ENCODE measurements at places on chromosomes 5 and 9.

DNA sequence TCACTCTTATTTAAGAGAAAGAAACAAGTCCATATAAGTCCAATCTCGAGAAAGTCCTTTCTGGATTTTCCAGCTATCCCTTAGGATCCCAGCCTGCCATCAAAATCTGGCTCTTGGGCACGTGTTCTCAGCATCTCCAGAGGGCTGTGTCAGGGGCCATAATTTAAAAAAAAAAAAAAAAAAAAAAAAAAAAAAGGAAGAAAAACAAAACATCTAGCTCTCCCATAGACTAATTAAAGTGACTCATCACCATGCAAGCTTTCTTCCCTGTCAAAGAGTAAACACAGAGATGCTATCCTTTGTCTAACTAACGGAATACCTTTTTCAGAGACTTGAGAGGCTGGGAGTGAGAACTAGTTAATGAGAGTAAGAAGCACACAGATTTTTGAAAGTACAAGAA, 44.9 kb upstream of the MYO10 start:
- DNase-seq: no peak

DNA sequence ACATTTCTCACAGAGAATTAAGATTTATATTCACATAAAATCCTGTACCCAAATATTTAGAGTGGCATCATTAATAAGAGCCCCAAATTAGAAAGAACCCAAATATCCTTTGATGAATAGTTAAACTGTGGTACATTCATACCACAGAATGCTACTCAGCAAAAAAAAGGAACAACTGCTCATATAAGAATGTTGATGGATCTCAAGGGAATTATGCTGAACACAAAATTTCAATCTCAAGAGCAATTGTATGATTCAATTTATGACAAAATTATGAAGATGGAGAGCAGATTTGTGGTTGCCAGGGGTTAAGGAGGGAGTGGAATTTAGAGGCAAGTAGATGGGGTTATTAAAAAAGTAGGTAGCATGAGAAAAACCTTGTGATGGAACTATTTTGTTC, 4.5 kb upstream of the PAIP1 start:
- DNase-seq: no peak

GRCh38 chr9:111066468-111066867, 28.2 kb upstream of the LPAR1 start:
- no peak for DNase-seq

DNA sequence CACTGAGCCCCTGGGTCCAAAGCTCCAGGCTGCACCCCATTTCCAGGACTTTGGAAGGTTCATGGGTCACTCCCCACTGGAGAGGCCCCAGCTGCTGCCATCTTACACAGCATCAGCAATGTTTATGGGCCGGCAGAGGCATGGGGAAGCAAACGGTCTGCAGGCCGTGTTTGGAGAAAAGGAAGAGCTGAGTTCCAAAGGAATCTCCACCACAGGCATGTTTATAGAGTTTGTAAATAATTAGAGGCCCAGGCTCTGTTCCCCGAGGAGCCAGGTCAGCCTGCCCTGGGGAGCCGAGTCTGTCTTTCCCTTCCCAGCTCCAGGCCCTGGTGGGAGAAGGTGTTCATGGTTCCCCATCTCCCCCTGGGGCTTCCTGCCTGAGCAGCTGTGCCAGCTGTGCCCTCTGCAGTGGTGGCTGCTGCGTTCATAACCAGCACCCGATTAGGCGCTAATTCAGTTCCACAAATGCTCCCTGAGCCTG, 64.8 kb downstream of the COL27A1 start:
- no peak for DNase-seq

- DNase-seq: no peak
Observed at GRCh38 chr9:35227284-35227683, 65.5 kb downstream of the UNC13B start.

- DNase-seq: no peak
Observed at GRCh38 chr9:121218357-121219027, 16.8 kb upstream of the RAB14 start.

- no peak for DNase-seq
Observed at GRCh38 chr5:50984640-50985039, 318.2 kb downstream of the PARP8 start.

GRCh38 chr5:35857606-35858205, 1.0 kb downstream of the IL7R start:
- DNase-seq: no peak

- DNase-seq: no peak
Observed at GRCh38 chr5:152632360-152632759, 227.3 kb upstream of the NMUR2 start.

GRCh38 chr5:174145821-174146220, 100.3 kb downstream of the NSG2 start:
- peak; percentile 7 for DNase-seq

DNA sequence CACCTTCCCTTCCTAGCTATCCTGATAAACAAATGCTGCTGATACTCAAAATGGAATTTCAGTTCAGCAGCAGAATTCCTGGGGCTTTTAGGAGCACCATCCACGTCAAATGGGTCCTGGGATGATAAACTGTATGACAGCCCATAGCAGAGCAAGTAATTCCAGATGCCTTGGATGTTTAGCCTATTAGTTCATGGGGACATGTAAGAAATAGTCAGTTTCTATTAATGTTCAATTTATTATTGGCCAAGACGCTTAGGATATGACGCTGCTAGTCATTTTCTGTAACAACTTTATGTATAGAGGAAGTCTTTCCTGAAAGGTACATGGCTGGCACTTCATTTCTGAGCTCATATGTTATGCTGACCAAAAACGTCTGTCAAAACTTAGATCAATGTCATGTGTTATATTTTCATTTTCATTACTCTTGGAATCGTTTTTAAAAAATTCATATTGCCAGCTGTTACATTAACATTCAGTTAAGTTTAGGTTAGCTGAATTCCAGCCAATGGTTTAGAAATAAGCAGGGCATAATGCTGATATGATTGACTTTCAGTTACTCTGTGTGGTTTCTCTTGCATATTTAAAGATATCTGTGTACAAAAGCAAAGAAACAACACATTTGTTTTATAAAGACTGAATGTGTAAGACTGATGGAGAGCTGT, 243.8 kb downstream of the CSNK1G3 start:
- DNase-seq: no peak

DNA sequence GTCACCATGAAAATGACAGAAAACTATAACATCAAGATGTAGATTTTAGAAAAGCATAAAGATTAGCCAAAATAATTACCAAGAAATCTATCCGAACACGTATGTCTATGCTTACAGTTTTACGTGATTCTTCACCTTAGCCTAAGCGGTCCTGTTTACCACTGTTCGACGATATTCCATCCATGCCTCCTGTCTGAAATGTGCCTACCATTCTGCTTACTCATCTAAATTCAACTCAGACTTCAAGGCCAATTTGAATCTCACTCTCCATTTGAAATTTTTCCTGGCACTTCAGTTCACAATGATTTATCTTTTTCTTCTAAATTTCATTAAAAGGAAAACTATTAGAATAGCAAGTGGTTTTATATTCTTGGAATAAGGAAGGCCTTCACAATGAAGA, 15.4 kb downstream of the ZDHHC21 start:
- no peak for DNase-seq

DNA sequence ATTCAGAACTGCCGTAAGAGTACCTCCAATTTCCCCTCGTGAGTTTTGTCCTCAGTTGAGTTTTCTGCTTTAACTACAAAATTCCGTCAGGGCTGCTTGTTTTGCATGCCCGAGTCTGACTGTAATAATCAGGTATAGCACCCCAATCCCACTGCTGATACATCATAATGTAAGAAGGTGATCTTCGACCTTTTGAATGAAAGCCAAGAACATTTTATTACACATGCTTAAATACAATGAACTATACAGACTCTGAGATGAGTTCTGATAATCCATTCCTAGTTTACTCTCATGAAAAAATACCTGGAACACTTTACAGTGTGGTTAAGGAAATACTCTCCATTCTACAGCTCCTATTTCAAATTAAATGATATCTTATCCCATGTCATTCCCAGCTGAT, 49.2 kb upstream of the TSLP start:
- no peak for DNase-seq

DNA sequence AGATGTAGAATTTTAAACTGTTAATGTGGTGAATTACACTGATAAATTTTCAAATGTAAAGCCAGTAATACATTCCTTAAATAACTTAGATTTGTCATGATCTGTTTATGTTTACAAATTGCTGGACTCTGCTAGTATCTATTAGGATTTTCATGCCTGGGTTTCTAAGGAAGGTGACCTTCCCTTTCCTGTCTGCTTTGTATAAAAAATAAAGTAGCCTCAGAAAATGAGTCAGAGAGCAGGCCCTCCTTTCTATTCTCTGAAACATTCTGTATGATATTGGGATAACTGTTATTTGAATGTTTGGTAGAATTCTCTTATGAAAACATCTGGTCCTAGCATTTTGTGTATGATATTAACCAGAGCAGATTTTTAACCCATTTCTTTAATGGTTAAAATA, 255.3 kb downstream of the SYK start:
- no peak for DNase-seq

DNA sequence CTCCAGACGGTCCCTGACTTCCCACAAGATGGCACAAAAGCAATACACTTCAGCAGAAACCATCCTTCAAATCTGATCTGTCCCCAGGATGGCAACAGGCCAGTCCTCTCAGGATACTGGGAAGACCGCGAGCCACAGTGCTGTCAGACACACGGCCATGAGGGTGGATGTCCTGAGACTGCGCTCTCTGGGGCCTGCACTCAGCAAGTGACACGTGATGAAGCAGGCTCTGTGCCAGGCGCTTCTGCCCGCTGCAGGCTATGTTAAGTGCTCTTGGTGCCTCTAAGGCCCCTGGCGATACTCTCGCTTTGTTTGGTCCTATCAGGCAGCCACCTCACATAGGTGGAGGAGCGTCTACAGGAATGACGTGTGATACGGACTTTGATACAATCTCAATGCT, 7.1 kb downstream of the BRD9 start:
- DNase-seq: no peak

DNA sequence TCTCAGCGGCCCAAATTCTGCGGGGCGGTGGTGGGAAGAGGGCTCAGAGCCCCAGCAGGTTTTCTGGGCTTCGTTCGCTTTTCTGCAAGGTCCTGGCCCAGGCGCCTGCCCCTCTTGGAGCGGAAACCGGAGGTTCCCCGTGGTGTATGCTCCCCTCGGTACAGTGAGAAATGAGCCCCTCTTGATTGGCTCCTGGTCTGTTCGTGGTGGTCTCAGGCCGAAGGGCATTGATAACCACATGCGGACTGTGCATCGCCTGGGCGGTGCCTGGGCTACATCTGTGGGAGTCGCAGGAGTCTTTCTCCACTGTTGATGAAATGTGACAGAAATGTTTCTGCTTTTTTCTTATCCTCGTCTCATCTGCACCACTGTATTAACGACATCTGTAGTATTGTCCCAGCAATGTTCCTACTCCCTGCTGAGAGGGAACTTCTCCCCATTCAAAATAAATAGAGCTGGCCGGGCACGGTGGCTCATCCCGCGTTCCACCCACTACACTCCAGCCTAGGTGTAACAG, 682 bp downstream of the MAN1B1 start:
- peak; percentile 4 for DNase-seq

DNA sequence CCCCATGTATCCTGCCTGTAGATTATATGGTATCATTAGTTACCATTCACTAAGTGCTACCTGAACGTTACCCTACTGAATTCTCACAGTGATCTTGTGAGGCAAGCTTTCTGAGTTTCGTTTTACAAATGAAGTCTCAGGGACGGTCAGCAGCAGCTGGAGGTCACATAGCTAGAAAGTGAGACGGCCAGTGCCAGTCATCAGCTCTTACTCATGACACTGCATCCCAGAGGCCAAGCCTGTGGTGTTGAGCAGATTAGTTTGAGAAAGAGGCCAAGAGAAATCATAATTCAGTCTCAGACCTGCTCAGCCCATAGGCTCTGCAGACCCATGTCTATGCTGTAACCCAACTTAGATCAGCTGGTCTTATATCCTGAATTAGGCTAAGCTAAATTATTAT, 95.7 kb upstream of the EGFLAM start:
- no peak for DNase-seq

Measured in stimulated activated CD4-positive, alpha-beta T cell treated with anti-CD3 and anti-CD28 coated beads, Interleukin-15, amount 100 ng/mL, for 48 hours (primary cell).